ENCODE measurements at places on chromosomes 7 and 10.

DNA sequence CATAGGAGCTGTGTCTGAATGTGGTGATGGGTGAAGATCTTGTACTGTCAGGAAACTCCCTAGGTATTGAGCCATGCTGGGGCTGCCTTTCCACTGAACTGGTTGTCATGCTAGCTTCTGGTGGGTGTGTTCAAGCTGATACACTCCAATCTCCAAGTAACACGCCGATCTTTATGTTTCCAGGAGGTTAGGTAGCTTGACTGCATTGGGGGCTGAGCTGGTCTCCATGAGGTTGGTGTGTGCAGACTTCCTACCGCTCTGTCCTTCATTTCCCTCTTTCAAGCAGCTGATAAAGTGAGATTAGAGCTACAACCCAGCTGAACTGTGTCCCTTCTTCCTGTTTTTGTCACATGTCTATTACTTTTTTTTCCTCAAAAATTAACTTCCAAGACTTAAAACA, 265.5 kb downstream of the ANKRD30A start:
- DNase-seq, result no peak

- DNase-seq, result no peak
These were observed 409.0 kb downstream of the CDC14C start for GRCh38 chr7:49333180-49333881.

- no peak for DNase-seq
These were observed 130.3 kb downstream of the PKD1L1 start for GRCh38 chr7:47817917-47818316.

- DNase-seq, result no peak
These were observed 131.4 kb upstream of the ODAD2 start for GRCh38 chr10:28130267-28130666.

DNA sequence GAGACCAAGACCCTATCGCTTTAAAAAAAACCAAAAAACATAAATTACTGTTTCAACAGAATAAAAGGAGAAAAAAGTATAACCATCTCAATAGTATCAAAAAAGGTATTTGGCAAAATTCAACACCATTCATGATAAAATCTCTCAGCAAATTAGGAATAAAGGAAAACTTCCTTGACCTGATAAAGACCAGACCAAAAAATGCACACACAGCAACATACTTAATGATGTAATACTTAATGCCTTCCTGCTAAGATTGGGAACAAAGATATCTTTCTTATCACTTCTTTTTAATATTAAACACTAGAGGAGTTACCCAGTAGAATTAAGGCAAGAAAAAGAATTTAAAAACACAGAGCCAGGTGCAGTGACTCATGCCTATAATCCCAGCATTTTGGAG, 79.3 kb downstream of the CNOT4 start:
- no peak for DNase-seq

GRCh38 chr10:66835400-66835799, 90.4 kb upstream of the LRRTM3 start:
- no peak for DNase-seq

DNA sequence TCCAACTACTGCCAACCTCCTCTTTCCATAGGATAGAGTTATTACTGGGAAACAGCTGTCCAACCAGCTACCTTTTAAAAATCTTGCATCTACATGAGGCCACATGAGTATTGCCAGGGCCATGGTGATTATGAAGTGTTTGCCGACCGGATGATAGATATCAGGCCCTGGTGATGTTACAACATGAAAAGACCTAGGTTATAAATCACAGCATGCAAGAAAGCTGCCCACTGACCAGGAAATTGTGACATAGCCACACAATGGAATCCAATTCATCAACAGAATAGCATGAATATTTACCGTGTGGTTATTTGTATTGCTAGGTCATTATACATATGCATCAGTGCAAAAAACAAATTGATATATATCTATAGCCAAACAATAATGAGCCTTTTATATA, 517.0 kb downstream of the INHBA start:
- no peak for DNase-seq

- peak; percentile 19 for DNase-seq
These were observed 56.1 kb upstream of the ELN start for GRCh38 chr7:73971704-73972341.

GRCh38 chr7:114468844-114469243, 54.2 kb downstream of the FOXP2 start:
- DNase-seq, result no peak

DNA sequence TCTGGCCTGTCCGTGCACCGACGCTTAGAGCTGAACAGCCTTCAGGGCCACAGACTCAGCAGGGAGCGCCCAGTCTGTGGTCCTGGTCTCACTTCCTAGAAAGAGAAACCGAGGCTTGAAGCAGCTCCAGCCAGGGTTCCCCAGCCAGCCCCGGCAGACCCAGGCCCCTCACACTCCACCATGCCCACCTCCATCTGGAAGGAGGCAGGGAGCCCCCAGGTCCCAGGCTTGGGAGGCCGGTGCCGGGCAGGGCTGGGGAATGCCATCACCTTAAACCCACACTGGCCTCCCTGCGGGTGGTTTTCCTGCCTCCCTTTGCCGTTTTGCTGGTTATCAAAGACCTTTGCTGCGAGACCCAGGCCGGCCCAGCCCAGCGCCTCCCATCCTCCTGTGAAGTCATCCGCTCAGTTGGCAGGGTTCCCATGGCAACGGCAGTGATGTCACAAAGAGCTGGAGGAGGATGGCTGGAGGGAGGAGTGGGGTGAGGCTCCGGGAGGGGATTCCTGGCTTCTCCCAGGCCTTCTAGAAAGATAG, 24.0 kb downstream of the ELFN1 start:
- no peak for DNase-seq

GRCh38 chr10:109866168-109866994, 56.9 kb downstream of the XPNPEP1 start:
- DNase-seq, result peak; percentile 20

- DNase-seq, result no peak
These were observed 180.6 kb downstream of the DOCK4 start for GRCh38 chr7:112025556-112025955.

GRCh38 chr10:49056356-49056755, 59.0 kb downstream of the VSTM4 start:
- DNase-seq, result no peak

DNA sequence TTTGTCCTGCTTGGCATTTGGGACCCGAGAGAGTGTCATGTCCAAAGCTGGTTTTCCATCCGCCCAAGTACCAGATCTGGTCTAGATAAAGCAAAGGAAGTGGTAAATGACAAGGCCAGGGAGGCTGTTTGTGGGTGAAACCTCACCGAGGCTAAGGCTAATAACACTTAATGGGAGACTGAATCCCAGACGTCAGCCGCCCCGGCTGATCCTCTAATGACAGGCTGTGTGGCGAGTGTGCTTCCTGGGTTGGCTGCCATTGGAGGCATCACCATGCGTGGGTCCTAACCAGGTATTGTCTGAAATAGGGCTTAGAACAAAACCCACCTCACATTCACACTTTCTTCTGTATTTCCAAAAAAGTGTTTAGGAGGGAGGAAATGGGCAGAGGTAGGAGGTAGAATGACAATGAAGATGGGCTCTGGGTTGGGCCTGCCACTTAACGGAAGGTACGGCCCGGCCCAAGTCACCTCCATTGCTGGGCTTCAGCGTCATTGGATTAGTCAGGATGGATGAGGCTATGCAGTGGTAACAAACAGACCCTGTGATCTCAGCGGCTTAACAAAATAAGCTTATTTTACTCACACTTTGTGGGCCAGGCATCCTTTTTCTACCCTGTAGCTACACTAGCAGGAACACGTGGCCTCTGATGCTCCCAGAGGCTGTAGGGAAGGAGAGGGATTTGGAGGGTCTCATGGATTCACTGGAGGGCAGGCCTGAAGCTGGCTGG, 59.7 kb downstream of the PROSER2 start:
- no peak for DNase-seq

- no peak for DNase-seq
These were observed 50.8 kb downstream of the FAM53B start for GRCh38 chr10:124693396-124693795.

DNA sequence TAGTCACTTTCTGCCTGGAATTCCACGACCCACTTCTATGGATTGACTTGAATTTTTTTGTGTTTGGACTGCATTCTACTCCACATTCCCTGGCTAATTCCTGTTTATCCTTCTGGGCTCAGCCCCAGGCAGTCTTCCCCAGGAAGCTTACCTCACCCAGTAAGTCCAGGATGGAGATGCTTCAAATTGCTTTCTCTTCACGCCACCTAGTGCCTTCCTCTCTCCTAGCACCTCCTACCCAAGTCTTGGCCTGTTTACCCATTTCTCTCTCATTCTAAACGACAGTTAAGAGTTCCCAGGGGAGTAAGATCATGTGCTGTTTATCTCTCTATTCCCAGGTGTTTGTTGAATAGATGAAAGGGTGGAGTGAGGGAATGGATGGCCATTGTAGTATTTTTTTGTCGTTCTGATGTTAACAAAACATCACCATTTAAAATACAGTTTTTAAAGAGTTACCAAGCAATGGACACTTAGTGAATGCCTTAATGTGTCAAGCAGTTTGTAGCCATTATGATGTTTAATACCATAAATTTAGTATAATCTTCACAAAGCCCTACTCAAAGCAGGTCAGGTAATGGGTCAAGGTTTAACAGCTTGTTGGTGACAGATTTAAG, 45.5 kb upstream of the TARP start:
- no peak for DNase-seq

- DNase-seq, result no peak
These were observed 80.8 kb upstream of the NPVF start for GRCh38 chr7:25308906-25309705.

DNA sequence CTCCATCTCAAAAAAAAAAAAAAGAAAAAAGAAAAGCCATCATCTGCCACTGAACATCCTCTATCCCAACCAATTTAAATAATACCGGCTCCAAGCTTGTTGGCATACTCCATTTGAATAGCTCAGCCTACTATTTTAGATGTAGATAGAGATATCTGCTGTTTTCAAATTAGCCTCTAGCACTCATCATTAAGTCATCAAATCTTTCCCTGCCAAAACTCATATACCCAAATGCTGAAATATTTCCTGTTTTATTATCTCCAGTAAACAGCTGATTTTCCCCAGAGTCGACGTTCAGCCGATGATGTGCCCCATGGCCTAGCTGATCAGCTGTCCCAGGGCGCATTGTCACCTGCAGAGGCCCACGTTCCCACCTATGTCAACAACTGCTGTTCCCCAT, 34.5 kb upstream of the FRMD4A start:
- DNase-seq, result no peak

GRCh38 chr7:16636555-16637101, 8.9 kb downstream of the ANKMY2 start:
- DNase-seq, result no peak

DNA sequence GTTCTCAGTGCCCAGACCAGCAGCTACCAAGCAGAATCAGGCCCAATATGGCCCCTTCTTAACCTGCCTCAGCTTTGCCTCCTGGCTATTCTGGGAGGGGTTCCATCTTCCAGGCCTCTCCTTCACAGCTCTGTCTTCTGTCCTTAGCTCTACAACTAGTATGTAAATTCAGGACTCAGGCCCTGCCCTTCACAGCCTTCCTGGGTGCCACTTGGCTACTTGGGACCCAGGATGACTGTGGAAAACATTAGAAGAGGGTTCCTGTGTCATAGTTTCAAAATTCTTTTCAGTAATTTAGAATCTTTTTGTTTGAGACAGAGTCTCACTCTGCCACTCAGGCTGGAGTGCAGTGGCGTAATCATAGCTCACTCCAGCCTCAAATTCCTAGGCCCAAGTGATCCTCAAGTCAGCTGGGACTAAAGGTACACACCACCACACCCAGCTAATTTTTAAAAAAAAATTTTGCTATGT, 33.2 kb upstream of the PAPSS2 start:
- no peak for DNase-seq

GRCh38 chr10:109624939-109625338, 298.4 kb downstream of the XPNPEP1 start:
- no peak for DNase-seq

- DNase-seq, result no peak
These were observed 185.6 kb upstream of the PRSS58 start for GRCh38 chr7:142443216-142444010.

- no peak for DNase-seq
These were observed 31.2 kb downstream of the JAKMIP3 start for GRCh38 chr10:132096863-132097478.

DNA sequence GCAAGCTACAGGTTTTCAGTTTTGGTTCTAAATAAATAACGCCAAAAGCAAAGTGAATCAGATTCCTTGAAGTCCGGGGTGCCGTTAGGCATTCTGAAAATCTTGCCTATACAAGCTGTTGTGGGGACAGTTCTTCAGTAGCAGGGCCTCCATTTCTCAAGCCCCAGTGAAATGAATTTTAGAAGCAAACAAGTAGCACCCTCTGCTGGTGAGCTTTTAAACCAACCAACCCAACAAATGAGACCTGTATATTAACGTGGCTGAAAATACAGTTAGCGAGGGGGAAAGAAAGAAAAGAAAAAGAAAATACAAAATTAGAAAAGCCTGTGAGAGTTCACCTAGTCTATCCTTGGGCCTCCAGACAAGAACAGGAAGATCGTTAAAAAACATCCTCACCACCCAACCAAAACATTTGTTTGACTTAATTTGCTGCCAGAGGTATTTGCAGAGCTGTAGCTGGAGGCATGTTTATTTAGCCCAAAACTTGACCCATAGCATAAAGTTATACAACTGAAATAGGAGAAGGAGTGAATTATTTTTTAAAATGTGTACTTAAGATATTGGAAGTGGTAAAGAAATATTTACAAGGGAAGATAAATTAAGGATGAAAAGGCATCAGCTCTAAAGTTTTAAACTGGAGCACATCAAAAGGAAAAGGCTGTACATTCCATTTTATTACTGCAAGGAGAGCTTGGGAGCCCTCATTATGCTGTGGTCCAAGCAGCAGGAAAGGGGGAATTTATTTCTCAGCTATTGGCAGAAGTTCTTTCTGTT, 98.9 kb downstream of the DYNC1I1 start:
- DNase-seq, result no peak

DNA sequence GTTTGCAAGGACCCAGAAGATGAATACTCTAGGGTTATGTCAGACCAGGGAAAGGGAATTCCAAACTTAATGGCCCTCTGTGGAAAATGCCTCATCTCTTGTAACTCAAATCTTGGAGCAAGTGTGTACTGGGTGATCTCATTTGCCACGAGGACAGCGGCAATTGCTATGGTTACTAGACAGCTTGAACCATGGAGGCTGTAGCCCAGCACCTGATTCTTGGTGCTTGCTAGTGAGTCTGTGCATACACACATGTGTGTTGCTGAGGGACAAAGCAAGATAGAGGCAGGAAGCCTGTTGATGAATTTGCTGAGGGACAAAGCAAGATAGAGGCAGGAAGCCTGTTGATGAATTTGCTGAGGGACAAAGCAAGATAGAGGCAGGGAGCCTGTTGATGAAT, 58.6 kb upstream of the FEZF1 start:
- no peak for DNase-seq

GRCh38 chr10:94115725-94116124, 122.0 kb downstream of the PLCE1 start:
- DNase-seq, result no peak

DNA sequence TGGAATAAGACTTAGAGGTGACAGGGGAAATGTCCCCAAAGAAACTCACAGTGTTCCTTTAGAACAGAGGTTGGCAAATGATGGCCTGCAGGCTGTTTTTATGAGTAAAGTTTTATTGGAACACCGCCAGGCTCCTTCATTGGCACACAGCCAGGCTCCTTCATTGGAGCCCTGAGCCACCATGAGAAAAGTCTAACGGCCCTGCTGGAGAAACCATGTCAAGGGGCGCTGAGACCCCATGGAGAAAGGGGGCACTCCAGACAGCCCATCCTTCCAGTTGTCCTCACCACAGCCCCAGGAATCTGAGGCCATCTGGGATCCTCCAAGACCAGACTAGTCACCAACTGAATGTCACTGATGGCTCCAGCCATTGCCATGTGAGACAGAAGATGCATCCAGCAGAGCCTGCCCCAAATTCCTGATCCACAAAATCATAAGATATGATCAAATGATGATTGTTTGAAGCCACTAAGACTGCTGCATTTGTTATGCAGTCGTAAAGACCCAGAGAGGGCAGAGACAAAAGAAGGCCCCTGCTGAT, 88.2 kb upstream of the GPR26 start:
- DNase-seq, result no peak

Measured in colonic mucosa (tissue), 4 donors.